RKO (cell line): ENCODE measurements at places on chromosomes 13 and 19.

GRCh38 chr13:108610507-108610906 lies 18.9 kb upstream of the MYO16 start:
- no peak for DNase-seq

DNA sequence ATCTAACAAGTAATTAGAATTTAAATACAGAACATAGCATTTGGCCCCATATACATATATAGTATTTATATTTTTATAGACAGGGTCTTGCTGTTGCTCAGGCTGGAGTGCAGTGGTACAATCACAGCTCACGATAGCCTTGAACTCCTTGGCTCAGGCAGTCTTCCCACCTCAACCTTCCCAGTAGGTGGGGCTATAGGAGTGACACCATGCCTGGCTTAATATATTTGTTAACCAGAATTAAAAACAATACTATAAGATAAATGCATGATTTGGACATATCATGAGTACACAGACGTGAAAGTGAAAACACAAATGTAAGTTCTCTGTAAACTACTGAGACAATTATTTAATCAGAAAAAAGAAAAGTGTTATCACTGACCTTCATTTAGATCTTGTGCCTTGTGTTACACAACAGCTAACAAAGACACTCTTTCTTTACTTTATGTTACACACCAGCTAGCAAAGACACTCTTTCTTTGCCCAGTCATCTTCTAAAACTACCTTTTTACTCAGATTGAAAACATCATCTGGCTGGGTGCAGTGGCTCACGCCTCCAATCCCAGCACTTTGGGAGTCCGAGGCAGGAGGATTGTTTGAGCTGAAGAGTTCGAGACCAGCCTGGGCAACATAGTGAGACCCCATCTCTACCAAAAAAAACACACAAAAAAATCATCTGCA lies 22.6 kb downstream of the CARS2 start:
- DNase-seq = peak; percentile 18

DNA sequence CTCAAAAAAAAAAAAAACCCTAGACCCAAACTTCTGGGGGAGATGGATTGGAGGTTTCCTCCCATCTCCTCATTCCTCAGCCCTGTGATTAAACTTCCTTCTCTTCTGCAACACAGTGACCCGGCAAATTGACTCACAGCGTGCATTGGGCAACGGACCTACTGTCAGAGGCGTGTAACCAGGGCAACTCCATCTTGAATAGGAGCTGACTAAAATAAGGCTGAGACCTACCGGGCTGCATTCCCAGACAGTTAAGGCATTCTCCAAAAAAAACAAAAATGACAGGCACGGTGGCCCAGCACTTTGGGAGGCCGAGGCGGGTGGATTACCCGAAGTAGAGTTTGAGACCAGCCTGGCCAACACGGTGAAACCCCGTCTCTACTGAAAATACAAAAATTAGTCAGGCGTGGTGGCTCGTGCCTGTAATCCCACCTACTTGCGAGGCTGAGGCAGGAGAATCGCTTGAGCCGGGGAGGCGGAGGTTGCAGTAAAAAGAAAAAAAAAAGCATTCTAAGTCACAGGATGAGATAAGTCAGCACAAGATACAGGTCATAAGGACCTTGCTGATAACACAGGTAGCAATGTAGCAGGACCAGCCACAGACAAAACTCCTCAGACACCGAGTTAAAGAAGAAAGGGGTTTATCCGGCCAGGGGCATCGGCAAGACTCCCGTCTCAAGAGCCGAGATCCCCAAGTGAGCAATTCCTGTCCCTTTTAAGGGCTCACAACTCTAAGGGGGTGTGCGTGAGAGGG lies 5.4 kb upstream of the NLRP7 start:
- peak; percentile 71 for DNase-seq

- DNase-seq = no peak
Measured at GRCh38 chr13:75693227-75693626, 57.1 kb downstream of the LMO7 start.

GRCh38 chr19:1720237-1720636 lies 33.1 kb upstream of the ONECUT3 start:
- no peak for DNase-seq

GRCh38 chr13:21219036-21219381 lies 42.6 kb downstream of the MRPL57 start:
- DNase-seq = no peak

- no peak for DNase-seq
Measured at GRCh38 chr19:39544226-39544903, 4.4 kb upstream of the EID2 start.

- no peak for DNase-seq
Measured at GRCh38 chr13:48505597-48506091, 27.2 kb downstream of the RCBTB2 start.

- DNase-seq = no peak
Measured at GRCh38 chr13:29270271-29270985, 325.1 kb downstream of the SLC7A1 start.

DNA sequence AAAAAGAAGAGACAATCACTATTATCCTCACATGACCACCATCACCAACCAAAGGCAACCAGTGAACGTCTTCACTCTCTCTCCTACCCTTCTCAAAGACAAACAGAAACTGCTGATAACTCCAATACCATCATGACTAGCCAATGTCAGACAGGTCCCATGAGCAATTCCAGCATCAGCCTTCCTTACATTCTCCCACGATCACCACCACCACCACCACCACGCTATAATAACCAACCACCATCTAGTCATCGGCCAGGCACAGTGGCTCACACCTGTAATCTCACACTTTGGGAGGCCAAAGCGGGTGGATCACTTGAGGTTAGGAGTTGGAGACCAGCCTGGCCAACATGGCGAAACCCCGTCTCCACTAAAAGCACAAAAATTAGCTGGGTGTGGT lies 3.9 kb downstream of the MYO1F start:
- no peak for DNase-seq

DNA sequence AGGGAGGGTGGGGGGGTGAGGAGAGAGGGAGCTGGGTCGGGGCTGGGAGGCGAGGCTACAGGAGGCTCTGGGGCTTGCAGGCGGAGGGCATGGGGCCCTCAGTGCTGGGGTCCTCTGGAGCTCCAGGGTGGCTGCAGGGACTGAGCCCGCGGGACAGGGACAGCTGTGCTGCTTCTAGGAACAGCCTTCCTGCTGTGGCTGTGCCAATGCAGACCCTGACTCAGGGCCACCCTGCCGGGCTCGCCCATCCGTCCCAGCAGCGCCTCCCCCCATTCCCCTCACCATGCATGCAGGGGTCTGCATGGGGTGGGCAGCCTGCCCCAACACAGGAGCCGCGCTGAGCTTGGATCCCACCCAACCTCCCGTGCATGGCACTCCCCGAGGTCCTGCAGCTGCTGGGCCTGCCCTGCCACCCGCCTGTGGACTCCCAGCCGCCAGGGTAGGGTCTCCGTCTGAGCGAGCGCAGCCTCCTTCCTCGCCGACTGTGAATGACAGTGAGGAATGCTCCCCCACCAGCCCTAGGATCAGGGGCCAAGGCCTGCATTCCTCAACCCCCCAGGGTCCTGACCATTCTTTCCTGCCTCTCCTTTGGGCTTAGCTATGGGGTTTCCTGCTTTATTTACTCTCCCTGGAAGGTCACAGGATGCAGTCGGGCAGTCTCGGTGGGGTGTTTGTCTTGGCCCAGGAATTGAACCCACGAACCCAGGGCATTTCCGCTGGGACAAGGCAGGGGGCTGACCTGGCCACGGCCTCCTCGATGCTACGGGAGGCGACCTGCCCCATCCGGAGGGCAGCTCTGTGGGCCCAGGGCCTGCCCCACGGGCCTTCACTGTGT lies 23.4 kb downstream of the CEBPG start:
- no peak for DNase-seq

DNA sequence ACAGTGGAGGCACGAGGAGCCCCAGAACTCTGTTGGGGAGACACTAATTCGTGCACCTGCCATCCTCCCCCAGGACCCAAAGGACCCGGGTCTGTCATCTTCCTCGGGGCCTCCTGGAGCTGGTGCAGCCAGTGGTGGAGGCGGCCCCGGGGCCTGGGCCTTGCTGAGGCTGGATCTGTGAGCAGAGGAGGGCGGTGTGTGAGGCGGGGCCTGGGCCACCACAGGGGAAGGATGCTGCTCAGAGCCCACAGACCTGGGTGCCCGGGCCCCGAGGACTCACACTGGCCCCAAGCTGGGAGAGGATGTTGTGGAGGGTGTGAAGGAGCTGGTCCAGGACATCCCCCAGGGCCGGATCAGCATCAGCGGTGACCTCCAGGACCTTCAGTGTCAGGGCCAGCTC lies 8.3 kb downstream of the IFNL3 start:
- no peak for DNase-seq

- no peak for DNase-seq
Measured at GRCh38 chr13:24742294-24742693, 21.7 kb upstream of the RNF17 start.

DNA sequence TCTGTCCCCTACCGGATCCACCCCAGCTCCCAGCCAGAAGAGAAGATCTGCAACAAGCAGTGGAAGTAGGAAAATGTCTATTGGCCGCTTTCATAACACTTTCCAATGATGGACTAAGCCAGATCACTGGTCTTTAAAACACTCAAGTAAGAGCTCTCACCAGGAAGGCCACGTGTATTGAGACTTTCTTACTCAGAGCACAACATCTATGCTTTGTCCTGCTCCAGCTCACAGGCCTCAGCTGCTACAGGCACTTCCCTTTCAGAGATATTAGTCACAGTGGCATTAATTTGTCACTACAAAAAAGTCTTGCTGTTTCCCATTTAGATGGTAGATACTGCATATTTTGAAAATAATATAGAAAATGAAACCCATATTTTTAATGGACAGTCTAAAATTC lies 164.2 kb downstream of the ABCC4 start:
- DNase-seq = peak; percentile 26

- DNase-seq = no peak
Measured at GRCh38 chr13:34587576-34587975, 354.5 kb upstream of the NBEA start.

GRCh38 chr19:18475004-18475453 lies 37.1 kb upstream of the ISYNA1 start:
- DNase-seq = no peak

DNA sequence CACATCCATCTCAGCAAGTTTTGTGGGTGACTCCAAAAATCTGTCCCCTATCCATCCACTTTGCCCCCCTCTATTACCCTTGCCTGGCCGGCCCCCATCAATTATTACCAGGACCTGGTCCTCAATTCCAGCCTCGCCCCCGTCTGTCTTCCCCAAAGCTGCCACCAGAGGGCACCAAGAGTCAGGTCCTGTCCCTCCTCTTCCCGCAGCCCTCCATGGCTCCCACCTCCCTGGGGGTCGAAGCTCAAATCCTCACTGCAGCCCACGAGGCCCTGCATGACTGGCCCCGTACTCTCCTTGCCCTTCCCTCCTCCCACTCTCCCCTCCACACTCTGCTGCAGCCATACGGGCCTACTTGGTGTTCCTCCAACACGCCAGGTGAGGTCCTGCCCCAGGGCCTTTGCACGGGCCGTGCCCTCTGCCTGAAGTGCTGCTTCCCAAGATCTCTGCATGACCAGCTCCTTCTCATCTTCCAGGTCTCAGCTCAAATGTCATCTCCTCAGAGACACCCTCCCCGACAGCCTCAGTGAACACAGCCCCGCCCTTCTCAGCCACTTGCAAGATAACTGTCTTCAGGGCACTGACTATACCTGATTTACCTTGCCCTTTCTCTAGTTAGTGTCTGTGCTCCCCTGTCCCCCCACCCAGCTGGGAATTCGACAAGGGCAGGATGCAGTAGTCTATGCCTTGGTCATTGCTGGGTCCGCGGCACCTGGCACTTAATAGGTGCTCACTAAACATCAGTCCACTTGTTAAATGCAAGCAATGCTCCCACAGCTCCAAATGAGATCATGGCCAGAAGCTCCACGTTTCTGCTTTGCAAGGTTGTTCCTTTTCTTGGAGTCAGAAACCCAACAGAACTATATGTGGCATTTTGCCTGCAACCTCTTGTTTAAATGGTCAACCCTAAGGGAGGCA lies 16.8 kb upstream of the SEMA6B start:
- no peak for DNase-seq

DNA sequence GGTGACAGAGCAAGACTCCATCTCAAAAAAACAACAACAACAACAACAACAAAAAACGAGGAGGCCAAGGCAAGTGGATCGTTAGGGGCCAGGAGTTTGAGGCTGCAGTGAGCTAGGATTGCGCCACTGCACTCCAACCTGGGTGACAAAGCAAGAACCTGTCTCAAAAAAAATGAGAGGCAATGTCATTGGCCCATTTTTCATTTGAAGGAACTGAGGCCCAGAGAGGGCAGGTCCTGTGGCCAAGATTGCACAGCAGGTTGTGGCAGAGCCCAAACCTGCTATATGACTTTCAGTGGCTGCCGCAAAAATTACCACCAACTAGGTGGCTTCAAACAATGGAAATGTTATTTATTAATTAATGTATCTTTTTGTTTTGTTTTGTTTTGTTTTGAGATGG lies 5.5 kb downstream of the PIK3R2 start:
- no peak for DNase-seq

DNA sequence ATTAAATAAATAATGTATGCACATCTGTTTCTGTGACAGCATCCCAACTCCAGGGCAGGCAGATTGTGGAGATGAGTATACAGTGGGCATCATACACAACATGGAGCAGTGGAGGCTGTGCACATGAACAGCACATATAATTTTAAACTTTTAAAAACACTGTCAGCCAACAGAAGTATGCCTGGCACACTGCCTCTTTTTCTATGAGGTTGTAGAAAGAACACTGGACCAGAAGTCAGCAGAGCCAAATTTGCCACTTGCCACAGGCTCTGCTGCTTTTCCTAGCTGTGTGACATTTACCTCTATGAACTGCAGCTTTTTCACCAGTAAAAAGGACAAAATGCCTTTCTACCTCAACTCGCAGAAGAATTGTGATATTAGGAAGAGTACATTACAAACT lies 118.7 kb downstream of the FRY start:
- DNase-seq = no peak
